ENCODE measurements at places on chromosomes 16 and 17.
A peak's percentile ranks its signal among the peaks of the same experiment; 100 is the strongest.

GRCh38 chr16:81415751-81416150 lies 28.9 kb upstream of the CMIP start:
- DNase-seq, result no peak

DNA sequence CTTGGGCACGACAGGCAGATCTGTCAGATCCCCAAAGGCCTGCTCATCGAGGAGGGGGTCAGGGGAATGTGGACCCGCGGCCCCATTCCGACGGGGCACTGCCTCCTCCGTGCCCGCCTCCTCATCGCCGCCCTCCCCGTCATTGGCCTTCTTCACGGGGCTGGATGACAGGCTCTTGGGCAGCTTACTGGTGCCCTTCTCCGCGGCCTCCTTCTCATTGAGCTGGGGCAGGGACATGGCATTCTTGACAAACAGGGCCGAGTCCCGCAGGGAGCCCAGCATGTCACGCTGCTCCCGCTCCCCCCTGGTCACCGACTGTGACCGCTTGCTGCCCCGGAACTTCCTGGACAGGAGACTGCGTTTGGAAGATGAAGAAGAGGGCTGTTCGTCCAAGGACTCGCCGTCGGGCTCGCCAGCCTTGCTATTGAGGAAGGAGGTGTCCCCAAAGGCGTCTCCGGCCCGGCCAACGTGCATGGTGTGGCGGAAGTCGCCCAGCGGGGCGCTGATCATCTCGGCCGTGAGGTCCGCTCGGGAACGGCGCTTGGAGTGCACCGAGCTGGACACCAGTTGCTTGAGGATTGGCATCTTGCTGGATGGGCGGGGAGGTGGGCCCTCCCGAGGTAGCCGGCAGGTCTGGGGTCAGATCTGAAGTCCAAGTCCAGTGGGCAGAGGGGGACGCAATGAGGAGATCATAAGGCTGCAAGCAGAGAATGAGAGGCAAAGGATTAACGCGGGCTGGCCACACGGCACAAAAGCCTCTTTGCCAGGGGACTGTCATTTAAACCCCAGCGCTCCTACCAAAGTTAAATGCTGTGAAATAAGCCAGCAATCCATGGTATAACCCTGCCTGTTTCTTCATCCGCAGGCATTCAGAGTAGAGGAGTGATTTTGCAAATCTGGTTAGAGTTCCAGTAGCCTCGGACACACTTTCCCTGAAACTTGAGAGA lies 24.5 kb upstream of the CPSF4L start:
- DNase-seq, result no peak

DNA sequence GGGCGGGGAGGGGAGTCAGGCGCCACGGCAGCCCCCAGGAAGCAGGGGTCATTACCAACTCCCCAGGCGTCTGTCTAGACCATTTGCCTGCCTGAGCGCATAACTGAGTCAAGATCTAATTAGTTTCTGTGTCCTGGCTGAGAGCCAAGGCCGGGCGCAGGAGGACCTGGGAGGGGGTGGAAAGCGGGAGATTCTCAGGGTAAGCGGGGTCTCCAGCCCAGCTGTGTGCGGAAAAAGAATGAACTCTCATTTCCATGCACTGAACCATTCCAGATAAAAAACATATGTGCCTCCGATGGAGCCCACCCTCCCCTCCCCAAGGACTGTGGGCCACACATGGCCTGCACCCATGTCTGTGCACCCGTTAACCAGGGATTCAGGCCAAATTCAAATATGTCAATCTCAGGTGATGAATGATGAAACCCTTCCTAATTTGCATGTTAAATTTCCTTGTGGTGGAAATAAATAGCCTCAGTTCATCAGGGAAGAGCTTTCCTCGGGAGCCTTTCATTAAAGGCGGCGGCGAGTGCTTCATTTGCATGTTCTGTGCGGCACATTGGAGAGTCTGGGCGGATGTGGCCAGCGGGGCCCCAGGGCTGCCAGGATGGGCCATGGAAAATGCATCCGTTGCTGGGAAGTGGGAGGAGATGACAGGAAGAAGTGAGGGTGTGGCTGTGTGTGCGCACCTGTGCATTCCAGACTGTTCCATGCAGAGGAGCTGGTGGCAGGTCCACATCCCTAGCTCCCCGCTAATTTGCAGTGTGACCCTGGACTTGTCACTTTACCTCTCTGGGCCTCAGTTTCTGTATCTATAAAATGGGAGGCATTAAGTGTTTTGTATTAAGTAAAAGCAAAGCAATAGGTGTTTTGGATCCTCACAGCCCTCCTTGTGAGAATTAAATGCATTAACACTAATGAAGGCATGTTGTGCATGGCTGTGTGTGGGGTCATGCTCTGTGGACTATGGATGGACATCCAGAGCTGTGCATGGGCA lies 151.1 kb downstream of the SDK2 start:
- DNase-seq, result no peak

GRCh38 chr16:50712956-50713355 lies 19.6 kb downstream of the NOD2 start:
- no peak for DNase-seq

- DNase-seq, result no peak
Observed at GRCh38 chr16:81138831-81139557, 42.8 kb upstream of the GCSH start.

GRCh38 chr17:13884347-13884746 lies 185.0 kb upstream of the COX10 start:
- DNase-seq, result no peak

GRCh38 chr17:353213-353837 lies 718 bp upstream of the RPH3AL start:
- peak; percentile 55 for DNase-seq

GRCh38 chr17:48416971-48417370 lies 13.0 kb downstream of the SKAP1 start:
- DNase-seq, result no peak

DNA sequence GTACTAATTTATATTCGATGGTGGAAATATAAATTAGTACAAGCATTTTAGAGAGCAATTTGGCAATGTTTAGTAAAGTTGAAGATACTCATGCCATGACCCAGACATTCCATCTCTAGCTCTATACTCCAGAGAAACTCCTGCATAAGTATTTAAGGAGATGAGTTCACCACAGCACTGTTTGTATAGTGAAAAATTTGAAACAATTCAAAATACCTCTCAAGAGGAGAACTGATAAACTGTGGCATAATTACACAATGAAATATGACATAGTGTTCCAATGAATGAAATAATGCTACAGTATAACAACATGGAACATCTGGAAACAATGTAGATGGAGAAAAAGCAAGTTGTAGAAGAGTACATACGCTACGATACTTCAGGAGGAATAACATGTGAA lies 48.6 kb upstream of the IRX3 start:
- no peak for DNase-seq

DNA sequence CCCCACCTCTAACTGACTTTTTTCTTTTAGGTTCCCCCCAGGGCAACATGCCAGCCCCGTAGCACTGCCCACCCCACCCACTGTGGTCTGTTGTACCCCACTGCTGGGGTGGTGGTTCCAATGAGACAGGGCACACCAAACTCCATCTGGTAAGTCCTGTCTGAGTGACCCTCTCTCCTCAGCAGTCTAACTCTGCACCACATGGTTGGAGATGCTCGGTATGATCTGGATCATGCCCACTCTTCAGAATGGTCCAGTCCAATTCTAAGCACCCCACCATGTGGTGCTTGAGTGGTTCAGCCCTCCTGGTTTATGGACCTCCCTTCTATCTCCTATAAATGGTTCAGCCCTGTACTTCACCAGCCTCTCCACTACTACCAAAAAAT lies 5.9 kb downstream of the KDM6B start:
- no peak for DNase-seq

GRCh38 chr16:70418274-70418992 lies 20.5 kb downstream of the ST3GAL2 start:
- DNase-seq, result no peak

DNA sequence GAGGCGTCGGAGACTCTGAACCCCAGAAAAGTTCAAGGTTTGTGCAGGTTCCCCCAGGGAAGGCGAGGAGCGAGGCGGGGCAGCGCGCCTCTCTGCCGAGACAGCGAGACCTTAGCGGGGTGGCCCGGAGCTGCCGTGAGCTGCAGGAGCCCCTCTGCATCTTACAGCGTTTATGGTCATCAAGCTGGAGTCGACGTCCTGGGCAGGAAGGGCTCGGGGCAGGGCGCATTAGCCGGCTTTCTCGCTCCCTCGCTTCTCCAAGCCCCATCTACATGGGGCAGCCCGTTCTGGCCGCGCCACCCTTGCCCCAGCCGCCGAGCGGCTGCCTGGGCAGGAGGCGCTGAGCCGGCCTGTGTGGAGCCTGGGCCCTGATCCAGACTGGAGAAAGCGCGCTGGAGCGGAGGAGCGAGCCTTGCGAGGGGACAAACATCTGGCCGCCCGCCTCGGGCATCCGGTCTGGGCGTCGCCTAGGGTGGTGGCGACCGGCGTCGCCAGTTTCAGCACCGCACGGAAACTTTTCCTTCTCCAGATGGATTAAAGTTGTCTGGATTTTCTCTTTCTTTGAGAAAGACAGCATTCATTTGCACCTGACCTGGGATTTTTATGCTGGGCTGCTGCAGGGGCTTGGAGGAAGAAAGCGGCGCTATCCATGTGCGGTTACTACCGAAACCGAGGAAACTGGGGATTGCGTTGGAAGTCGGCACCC lies 750 bp downstream of the TMEM132E start:
- DNase-seq, result no peak

DNA sequence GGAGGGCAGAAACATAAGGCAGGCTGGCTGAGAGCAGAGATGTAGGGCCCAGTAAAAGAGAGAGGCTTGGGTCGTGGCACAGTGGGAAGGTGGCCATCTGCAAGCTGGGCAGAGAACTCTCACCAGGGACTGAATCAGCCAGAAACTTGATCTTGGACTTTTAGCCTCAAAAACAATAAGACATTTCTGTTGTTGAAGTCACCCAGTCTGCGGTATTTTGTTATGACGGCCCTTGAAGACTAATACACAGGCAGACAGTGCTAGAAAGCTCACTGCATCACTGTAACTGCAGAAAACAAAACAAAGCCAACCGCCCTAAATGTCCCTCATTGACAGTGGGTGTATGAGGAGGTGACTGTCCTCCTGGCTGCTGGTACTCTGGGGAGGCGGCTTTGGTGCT lies 3.9 kb upstream of the JPH3 start:
- DNase-seq, result no peak

GRCh38 chr16:64919141-64919540 lies 202.7 kb downstream of the CDH11 start:
- no peak for DNase-seq

DNA sequence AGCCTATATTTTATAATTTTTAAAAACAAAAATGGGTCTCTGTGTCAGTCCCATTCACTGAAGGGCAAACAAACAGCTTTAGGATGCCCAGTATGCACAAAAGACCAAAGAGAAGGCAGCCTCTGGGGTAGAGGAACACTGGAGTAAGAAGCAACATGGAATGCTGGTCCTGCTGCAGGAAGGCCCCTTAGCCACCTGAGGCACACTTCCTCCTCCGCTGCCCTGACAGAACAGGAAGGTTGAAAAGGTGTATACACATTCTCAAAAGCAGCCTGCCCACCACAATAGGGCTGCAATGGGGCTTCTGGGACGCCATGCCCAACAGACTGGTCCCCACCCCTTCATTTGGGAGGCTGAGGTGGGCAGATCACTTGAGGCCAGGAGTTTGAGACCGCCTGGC lies 19.5 kb downstream of the TOM1L2 start:
- DNase-seq, result no peak

GRCh38 chr17:9645851-9646545 lies 681 bp downstream of the USP43 start:
- DNase-seq, result no peak

GRCh38 chr17:48641541-48642058 lies 15.4 kb upstream of the HOXB9 start:
- DNase-seq, result no peak
